ENCODE measurements at places on chromosomes 2 and 18.

DNA sequence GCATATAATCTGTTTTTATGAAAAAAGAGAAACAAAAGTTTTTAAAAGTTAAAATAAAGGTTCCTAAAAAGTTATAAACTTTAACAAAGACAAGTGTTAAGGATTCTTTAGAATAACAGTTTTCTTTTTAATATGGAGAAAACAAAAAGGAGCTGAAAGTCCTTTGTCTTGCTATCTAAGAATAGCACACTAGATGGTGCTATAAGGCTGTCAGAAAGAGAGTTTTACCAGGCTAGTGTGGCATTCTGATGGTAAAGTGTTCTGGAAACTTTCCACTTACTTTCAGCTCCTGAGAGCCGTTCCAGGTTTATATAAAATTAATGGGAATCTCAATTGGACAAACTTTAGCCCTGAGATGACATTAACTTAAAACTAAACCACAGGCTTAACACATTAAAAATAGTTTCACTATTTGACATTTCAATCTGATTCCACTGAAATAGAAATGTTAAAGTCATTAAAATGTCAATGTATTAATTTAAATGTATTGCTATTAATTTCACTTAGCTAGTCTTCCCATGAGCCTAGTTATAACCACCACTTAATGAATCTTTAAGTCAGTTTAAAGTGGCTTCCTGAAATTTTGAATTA, 3.7 kb downstream of the FBXO48 start:
- DNase-seq = peak; percentile 26

- no peak for DNase-seq
Measured at GRCh38 chr18:66271962-66272361, 331.9 kb downstream of the CDH19 start.

- peak; percentile 47 for DNase-seq
Measured at GRCh38 chr2:108988796-108989713, at the start of gene EDAR. EDAR (minus strand) TSS chr2:108989220; CDS start chr2:108931014, 58,206 bp downstream.

- DNase-seq = no peak
Measured at GRCh38 chr2:136012315-136012714, 26.9 kb upstream of the DARS1 start.

GRCh38 chr2:235542733-235543127, 48.9 kb downstream of the AGAP1 start:
- DNase-seq = no peak

DNA sequence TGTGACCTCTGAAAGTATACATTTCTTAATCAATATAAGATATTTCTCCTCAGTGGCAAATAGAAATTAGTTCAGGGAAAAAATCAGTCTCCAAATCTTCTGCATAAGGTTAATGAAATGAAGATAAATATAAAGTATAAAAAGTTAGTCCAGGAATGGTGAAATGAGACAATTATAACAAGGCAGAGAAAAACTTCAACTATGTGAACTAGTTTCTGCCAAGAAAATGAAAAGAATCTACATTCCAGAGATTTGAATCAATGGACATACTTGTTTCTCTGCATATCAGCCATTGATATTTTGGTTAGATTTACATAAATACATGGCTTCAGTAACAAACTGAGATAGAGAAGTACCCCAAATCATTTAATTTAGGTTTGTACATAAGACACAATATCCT, 249.0 kb downstream of the EXOC6B start:
- DNase-seq = no peak

GRCh38 chr18:57576316-57576715, 10.2 kb downstream of the FECH start:
- DNase-seq = no peak

- no peak for DNase-seq
Measured at GRCh38 chr2:218831378-218831990, at the start of gene PRKAG3. PRKAG3 (minus strand) TSS chr2:218831803.

DNA sequence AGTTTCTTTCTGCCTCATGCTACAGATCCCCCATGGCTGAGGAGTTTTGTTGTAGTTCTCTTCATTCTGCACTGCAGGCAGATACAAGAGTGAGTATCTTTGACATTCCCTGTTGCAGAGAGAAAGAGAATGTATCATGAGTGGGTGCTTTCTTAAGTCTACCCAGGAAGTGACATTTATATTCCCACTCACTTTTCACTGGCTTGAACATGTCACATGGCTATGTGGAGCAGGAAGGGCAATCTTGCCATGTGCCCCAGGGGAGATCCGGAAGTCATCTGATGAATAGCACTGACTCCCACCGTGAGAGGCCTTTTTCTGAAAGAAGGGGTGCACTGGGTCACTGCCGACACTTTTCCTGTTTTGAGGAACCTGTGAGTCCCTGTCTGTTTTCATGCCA, 66.4 kb upstream of the BOD1L2 start:
- DNase-seq = no peak

DNA sequence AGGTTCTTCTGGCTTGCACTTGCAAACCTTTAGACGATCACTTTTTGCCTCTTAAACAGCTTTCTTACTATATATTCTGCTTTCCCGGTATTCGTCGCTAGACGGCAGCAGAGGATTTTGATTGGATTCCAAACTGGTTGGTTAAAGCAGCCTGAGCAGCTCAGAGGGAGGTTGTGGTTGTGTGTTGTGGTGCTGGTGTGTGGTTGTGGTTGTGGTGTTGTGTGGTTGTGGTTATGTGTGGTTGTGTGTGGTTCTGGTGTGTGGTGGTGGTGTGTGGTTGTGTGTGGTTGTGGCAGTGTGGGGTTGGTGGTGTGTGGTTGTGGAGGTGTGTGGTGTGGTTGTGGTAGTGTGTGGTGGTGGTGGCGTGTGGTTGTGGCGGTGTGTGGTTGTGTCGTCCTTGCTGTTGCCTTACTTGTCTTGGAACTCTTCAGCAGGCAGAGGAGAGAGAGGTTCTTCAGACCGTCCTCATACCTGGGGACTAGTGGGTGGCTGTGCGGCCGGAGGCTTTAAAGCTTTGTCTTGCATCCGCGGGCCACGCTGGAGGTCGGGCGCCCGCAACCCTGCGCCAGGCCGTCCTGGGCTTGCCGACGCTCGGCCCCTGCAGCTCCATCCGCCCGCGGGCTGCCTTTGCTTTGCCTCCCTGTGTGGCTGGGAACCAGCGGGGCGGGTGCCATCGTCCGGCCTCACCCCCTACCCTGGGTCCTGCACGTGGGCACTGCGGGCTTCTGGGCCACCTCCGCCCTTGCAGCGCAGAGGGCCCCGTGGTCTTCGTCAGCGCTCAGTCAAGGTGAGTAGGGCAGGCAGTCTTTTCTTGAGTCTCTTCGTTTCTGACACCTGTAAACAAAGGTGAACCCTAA, 190.8 kb downstream of the ARHGAP28 start:
- peak; percentile 65 for DNase-seq

DNA sequence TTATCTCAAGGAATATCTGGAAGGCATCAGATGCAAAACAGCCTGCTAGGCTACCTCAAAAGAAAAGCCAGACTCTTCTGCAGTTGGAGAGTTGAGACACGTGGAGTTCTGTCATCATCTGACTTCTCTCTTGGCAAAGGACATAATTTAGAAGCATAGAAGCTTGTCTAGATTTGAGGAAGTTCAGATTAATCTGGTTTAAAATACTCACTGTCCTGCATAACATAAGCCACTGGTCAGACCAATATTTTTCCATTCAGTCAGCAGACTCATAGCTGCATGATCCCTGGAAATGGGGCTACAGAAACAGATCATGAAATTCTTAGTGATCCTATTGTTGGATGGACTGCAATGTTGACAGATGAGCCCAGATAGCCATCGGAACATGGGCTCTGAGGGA, 349.0 kb downstream of the TXNL1 start:
- DNase-seq = no peak

DNA sequence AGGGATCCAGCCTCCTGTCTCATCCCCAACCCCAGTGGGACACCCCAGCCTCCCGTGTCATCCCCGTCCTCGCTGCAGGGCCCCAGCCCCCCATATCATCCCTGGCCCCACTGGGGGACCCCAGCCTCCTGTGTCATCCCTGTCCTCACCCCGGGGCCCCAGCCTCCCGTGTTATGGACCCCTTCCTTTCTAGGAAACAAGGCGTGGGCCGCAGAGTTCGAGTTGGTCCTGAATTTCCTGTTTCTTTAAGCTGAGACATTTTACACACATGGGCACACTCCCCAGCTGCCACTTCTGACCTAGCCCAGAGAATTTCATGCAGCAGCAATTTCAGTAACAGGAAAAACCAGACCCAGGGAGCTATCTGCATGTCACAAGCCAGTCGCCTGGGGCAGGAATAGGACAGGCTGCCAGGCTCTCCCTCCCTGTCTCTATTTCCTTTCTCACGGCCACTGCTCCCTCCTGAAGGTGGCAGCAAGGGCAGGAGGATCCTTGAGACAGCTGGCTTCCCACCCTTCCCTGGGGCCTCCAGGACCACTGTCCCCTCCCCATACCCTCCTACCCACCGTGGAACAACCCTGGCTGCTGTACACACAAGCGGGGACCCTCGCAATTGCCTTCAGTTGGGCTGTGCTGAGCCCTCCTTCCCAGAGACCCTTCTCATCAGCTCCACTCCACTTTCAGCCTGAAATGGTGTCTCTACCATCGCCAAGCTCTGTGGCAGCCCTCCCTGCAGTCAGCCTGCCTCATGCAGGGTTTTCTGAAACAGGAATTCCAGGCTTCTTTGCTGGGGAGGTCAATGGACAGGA, 141.9 kb upstream of the ID2 start:
- peak; percentile 61 for DNase-seq
